K562 (cell line): ENCODE measurements at places on chromosomes 16 and 17. TPM values are rescaled to one million over a fixed set of nuclear protein-coding genes. Genes with fewer than 3 reads are reported as not detected.

The TLCD1 gene
- 25.0 and 34.7 TPM in 2 replicates for polyA plus RNA-seq

The SLC38A8 gene
- polyA plus RNA-seq, result 0.28 TPM in 1 of 2 replicates, not detected in the other

The USP43 gene
- 0.05 TPM in 2 replicates for polyA plus RNA-seq

The EPOP gene
- 5.0 and 5.2 TPM in 2 replicates for polyA plus RNA-seq

The CCL3 gene
- not detected in 2 replicates for polyA plus RNA-seq

The LDHD gene
- 0.39 and 0.86 TPM in 2 replicates for polyA plus RNA-seq

The FNDC8 gene
- not detected in 2 replicates for polyA plus RNA-seq

The STH gene
- polyA plus RNA-seq, result not detected in 2 replicates

The SLC52A1 gene
- not detected in 2 replicates for polyA plus RNA-seq

The ARL4D gene
- polyA plus RNA-seq, result 0.21 and 0.62 TPM in 2 replicates

GRCh38 chr17:2608350-2608913, 15.0 kb downstream of the PAFAH1B1 start:
- no peak for DNase-seq
- H3K27me3 ChIP-seq, result no peaks in the 10 kb centered on the region
- H3K4me3 ChIP-seq, result no peak overlapping the region
- no peaks in the 10 kb centered on the region; the same call in 2 of the 3 replicates for H3K36me3 ChIP-seq
- H3K4me1 ChIP-seq, result peaks cover 12% of the 10 kb centered on the region

DNA sequence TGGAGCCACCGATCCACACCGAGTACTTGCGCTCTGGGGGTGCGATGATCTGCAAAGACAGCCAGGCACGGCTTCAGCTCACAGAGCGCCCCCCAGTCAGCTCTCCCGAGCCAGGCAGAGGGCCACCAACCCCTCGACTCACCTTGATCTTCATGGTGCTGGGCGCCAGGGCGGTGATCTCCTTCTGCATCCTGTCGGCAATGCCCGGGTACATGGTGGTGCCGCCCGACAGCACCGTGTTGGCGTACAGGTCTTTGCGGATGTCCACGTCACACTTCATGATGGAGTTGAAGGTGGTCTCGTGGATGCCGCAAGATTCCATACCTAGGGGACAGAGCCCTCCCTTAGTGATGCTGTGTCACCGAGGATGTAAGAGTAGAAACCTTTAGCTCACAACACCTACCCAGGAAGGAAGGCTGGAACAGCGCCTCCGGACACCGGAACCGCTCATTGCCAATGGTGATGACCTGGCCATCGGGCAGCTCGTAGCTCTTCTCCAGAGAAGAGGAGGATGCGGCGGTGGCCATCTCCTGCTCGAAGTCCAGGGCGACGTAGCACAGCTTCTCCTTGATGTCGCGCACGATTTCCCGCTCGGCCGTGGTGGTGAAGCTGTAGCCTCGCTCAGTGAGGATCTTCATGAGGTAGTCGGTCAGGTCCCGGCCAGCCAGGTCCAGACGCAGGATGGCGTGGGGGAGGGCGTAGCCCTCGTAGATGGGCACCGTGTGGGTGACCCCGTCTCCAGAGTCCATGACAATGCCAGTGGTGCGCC, 1.6 kb downstream of the ACTG1 start:
- H3K4me3 ChIP-seq, result peak overlapping the region; percentile 86
- H3K27me3 ChIP-seq, result no peaks in the 10 kb centered on the region

DNA sequence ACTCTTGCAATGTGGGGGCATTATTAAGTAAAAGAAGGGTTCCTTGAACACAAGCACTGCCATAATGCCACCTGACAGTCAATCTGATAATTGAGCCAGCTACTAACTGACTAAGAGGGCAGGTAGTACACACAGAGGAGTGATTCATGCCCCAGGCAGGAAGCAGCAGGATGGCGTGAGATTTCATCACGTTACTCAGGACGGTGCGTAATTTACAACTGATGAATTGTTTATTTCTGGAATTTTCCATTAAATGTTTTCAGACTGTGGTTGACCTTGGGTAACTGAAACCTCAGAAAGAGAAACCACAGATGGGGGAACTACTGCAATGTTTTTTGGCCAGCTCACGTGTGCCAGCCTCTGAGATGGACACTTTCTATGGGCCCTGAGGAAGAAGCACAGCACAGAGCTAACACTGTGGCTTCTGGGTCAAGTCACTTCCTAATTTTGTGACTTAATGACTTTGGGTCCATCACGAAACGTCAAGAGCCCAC, 46.7 kb downstream of the C17orf67 start:
- no peaks in the 10 kb centered on the region for H3K36me3 ChIP-seq
- H3K27ac ChIP-seq, result no peak overlapping the region
- H3K4me3 ChIP-seq, result no peak overlapping the region
- DNase-seq, result no peak

GRCh38 chr17:1119924-1120323, 59.9 kb downstream of the ABR start:
- H3K4me3 ChIP-seq, result no peak overlapping the region
- H3K36me3 ChIP-seq, result no peaks in the 10 kb centered on the region
- DNase-seq, result no peak
- peaks cover 10% of the 10 kb centered on the region for H3K4me1 ChIP-seq

DNA sequence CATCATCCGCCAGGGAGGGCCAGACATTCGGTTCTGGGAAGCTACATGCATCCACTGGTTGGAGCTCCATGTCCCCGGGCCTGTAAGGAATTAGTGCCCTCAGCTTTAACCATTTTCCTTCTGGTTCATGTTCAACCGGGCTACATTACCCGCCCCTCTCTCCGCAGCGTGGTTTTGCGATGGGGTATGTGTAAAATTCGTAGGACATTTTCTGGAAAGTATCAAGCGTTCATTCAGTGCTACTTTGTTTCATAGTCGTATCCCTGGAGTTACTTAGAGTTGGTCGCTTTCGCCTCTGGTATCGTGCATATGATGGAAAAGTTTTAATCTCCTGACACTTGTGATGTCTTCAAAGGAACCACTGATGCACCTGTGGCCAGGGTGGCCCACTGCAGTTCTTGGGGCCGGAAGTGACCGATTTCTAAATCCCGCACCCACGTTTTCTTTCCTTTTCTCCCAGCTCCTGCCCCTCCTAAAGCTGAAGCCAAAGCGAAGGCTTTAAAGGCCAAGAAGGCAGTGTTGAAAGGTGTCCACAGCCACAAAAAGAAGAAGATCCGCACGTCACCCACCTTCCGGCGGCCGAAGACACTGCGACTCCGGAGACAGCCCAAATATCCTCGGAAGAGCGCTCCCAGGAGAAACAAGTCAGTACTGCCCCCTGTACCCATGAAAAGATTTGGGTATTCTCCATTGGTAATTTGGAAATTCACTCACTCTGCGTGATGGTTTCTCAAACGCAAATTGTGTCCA, 637 bp downstream of the RPL23A start:
- DNase-seq, result peak; percentile 66
- H3K36me3 ChIP-seq, result peaks cover 54% of the 10 kb centered on the region
- H3K27me3 ChIP-seq, result 0 out of 2 replicates have a peak, but pooled peaks cover 6% of the 10 kb centered on the region
- H3K27ac ChIP-seq, result peak overlapping the region; percentile 95

- H3K4me1 ChIP-seq, result no peaks in the 10 kb centered on the region
- peaks cover 31% of the 10 kb centered on the region; the same call in 2 of the 3 replicates for H3K36me3 ChIP-seq
- no peak overlapping the region for H3K27ac ChIP-seq
- DNase-seq, result no peak
These were observed 1.3 kb upstream of the TRPV1 start for GRCh38 chr17:3610523-3610922.

DNA sequence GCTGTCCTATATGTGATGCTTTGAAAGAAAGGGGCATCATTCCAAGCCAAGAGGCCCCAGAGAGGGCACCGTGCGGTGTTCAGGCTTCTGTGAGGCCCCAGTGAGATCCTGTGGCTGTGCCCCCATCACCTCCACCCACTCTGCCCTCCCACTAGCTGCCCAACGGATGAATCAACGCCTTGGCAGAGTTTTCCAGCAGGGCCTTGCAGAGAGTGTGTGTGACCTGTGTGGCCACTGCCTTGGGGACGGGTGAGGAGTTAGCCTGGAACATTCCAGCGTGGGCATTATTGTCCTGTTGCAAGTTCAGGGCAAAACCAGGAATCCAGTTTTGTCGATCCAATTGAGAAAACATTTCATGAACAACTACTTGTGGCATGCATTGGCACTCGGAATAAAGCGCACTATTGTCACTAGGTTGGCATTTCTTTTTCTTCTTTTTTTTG, 53.7 kb downstream of the SF3B3 start:
- peaks cover 8% of the 10 kb centered on the region for H3K4me1 ChIP-seq
- no peaks in the 10 kb centered on the region for H3K27me3 ChIP-seq
- no peak overlapping the region for H3K4me3 ChIP-seq
- no peak for DNase-seq

DNA sequence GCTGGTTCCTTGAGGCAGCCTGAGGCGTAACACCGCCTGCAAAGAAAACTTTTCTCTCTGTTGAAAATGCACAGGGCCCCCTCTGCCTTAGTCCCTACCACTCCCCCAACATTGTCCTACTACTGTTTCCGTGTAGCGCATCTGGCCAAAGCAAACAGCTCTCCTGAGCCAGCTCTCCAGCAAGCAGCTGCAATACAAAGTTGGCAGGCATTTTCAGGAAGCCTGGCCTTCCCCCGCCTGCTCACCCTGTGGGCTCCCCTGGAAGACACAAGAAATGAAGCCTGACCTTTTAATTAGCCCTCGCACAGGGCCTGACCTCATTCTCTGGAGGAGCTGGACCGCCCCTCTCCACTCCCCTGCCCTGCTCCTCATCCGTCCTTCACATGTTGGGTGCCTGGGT, 66.7 kb downstream of the SOX9 start:
- H3K27me3 ChIP-seq, result no peaks in the 10 kb centered on the region
- no peaks in the 10 kb centered on the region for H3K4me1 ChIP-seq
- no peak overlapping the region for H3K4me3 ChIP-seq
- no peak for DNase-seq
- no peak overlapping the region for H3K27ac ChIP-seq

GRCh38 chr16:47886139-47886538, 269.7 kb downstream of the ABCC12 start:
- H3K4me1 ChIP-seq, result no peaks in the 10 kb centered on the region
- no peaks in the 10 kb centered on the region for H3K36me3 ChIP-seq
- no peak overlapping the region for H3K27ac ChIP-seq
- H3K4me3 ChIP-seq, result no peak overlapping the region

DNA sequence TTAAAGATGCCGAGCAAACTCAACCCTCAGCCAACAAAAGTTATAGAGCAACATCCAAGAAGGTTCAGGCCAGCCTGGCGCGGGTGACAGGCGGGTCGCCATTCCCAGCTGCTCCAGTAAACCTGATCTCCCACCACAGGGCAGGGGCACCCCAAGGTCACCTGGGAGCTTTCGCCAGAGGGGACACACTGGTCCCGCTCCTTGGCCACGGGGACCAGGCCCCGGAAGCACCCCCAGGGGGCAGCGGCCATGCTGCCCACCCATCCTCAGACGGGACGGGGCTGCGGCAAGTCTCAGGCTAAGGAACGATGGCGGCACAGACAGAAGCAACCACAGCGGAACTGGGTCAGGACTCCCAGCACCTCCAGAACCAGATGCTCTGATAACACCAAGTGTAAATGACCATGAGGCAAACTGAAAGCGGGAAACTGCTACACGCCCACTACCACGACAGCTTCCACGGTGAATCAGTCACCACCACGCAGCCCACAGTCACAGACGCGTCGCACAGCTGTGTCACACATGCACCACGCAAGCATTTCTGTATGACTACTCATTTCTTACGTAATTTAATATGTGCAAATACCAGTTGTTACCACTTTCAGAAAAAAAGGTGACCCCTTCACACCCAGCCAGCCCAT, 14.1 kb upstream of the CCDC154 start:
- no peak overlapping the region for H3K27ac ChIP-seq
- H3K4me1 ChIP-seq, result no peaks in the 10 kb centered on the region
- H3K36me3 ChIP-seq, result peaks cover 72% of the 10 kb centered on the region; the same call in 2 of the 3 replicates
- no peak overlapping the region for H3K4me3 ChIP-seq
- DNase-seq, result no peak
- H3K27me3 ChIP-seq, result no peaks in the 10 kb centered on the region

- H3K4me1 ChIP-seq, result no peaks in the 10 kb centered on the region
- no peaks in the 10 kb centered on the region for H3K27me3 ChIP-seq
- no peak overlapping the region for H3K27ac ChIP-seq
- peaks cover 73% of the 10 kb centered on the region for H3K36me3 ChIP-seq
- no peak overlapping the region for H3K4me3 ChIP-seq
These were observed 13.0 kb downstream of the ACSF3 start for GRCh38 chr16:89106533-89107202.

DNA sequence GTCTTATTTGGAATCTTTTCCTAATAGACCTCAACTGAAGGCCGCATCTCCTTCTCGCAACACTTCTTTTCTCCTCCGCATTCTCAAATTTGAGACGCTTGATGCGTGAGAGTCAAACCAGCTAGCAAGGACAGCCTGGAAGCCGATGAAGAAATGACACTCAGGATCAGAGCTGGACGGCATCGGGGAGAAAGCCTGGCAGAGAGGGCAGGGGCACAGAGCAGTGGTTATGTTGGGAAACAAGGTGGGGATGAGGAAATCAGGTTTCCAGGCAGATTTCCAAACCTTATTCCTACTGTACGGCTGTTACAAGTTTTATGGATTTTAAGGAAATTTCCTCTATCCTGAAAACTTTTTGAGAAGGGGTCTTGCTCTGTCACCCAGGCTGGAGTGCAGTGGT, 164.6 kb upstream of the RPH3AL start:
- H3K4me3 ChIP-seq, result no peak overlapping the region
- no peak overlapping the region for H3K27ac ChIP-seq
- H3K27me3 ChIP-seq, result 0 out of 3 replicates have a peak, but pooled peaks cover 1% of the 10 kb centered on the region
- H3K4me1 ChIP-seq, result no peaks in the 10 kb centered on the region
- H3K36me3 ChIP-seq, result peaks cover 6% of the 10 kb centered on the region; the same call in 1 of the 3 replicates
- DNase-seq, result no peak

GRCh38 chr17:77637818-77638575, 320.5 kb upstream of the TNRC6C start:
- H3K27ac ChIP-seq, result no peak overlapping the region
- peak; percentile 23 for DNase-seq
- H3K4me3 ChIP-seq, result no peak overlapping the region
